ENCODE measurements at places on chromosomes 11 and 22.

- DNase-seq: no peak
Measured at GRCh38 chr11:103636232-103636631, 400.2 kb upstream of the DDI1 start.

- DNase-seq: no peak
Measured at GRCh38 chr11:103970701-103971249, 65.7 kb upstream of the DDI1 start.

DNA sequence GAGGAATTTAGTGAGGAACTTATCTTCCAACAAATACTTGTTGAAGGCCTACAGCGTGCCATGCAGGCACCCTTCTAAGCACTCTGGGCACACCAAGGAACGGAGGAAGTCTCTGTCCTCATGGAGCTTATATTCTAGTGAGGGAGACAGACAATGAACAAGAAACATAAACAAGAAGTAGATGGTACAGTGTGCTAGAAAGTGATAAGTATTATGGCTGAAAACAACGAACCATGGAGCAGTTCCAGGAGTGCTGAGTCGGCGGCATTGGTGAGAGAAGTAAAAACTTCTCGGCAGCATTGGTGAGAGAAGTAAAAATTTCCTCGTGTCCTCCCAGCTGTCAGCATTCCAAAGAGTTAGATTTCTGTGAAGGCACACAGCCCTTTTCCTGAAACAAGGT is 53.2 kb downstream of the FAM76B start:
- no peak for DNase-seq

GRCh38 chr11:73077454-73077853 is 64.7 kb downstream of the FCHSD2 start:
- DNase-seq: no peak

- no peak for DNase-seq
Measured at GRCh38 chr11:100329352-100329751, 357.7 kb upstream of the ARHGAP42 start.

GRCh38 chr11:2091112-2091746 is 48.0 kb downstream of the IGF2 start:
- no peak for DNase-seq

GRCh38 chr11:23947883-23948282 is 549.0 kb upstream of the LUZP2 start:
- no peak for DNase-seq

DNA sequence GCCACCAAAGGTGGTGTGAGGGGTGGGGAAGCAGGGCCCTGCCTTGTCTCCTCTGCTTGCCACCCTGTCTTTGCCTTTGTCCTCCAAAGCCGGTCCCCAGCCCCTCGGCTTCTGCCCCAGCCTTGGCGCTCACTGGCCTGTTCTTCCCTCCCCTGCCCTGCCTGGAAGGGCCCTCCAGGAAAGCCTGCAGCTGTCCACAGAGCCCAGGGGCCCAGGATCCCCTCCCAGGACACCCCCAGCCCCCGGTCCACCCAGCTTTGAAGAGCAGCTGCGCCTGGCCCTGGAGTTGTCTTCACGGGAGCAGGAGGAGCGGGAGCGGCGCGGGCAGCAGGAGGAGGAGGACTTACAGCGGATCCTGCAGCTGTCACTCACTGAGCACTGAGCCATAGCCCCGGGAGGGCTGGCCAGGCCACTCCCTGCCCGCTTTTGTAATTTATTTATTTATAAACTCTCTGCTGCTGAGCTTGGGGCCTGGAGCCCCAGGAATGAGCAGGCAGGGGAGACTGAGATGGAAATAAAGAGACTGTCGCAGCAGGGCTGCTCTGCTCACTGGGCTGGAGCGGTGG is 1.3 kb upstream of the SSH3 start:
- DNase-seq: no peak

DNA sequence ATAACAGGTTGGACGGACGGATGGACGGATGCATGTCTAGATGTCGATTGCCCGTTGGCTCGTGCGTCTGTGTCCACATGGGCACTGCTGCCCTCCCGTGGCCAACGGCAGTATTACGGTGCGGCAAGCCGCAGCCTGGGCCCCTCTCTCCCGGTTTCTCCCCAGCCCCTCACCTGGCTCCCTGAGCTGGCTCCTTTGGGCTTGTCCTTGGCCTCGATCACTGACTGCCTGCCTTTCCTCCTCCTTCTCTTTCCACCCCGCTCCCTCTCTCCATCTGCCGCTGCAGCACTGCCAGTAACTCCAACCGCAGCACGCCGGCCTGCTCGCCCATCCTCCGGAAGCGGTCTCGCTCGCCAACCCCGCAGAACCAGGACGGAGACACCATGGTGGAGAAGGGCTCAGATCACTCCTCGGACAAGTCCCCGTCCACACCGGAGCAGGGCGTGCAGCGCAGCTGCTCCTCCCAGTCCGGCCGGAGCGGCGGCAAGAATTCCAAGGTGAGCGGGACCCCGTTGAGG is 77.3 kb downstream of the SCN3B start:
- peak; percentile 69 for DNase-seq

DNA sequence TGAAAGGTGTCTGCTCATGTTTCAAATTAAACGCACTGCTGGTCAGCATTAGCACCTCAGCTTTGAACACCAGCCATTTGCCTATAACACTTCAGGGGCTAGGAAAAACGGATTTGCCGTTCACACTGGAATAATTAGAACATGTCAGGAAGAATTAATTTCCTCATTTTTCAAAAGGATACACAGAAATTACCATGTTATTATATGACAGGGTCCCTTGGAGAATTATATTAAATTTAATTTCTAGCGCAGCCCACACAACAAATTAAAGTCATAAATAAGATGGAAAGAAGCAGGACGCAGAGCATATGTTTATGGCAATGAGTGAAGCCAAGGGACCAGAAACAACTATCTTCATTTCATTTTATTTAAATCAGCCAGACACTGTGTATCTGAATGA is 83.8 kb upstream of the SOX6 start:
- DNase-seq: no peak

GRCh38 chr22:24106385-24107381 is 74.6 kb upstream of the SUSD2 start:
- DNase-seq: peak; percentile 15
